ENCODE measurements at places on chromosomes 16 and 17. TPM values are rescaled to one million over a fixed set of nuclear protein-coding genes. Genes with fewer than 3 reads are reported as not detected.

The C16orf78 gene
- total RNA-seq: not detected

The CLEC19A gene
- total RNA-seq: not detected

The SCARF1 gene
- total RNA-seq: 5.2 TPM

The CDH8 gene
- total RNA-seq: 0.58 TPM

- no peaks in the 10 kb centered on the region for H3K27me3 ChIP-seq
- no peak overlapping the region for H3K4me3 ChIP-seq
- no peak overlapping the region for H3K27ac ChIP-seq
- H3K36me3 ChIP-seq: no peaks in the 10 kb centered on the region
- no peaks in the 10 kb centered on the region for H3K4me1 ChIP-seq
- no peak for DNase-seq
Observed at GRCh38 chr16:51797669-51798259, 646.7 kb upstream of the SALL1 start.

- H3K4me3 ChIP-seq: no peak overlapping the region
- H3K27ac ChIP-seq: no peak overlapping the region
- no peaks in the 10 kb centered on the region for H3K27me3 ChIP-seq
- DNase-seq: no peak
- H3K4me1 ChIP-seq: no peaks in the 10 kb centered on the region
- H3K36me3 ChIP-seq: no peaks in the 10 kb centered on the region
Observed at GRCh38 chr17:58452738-58453137, 35.4 kb upstream of the RNF43 start.

DNA sequence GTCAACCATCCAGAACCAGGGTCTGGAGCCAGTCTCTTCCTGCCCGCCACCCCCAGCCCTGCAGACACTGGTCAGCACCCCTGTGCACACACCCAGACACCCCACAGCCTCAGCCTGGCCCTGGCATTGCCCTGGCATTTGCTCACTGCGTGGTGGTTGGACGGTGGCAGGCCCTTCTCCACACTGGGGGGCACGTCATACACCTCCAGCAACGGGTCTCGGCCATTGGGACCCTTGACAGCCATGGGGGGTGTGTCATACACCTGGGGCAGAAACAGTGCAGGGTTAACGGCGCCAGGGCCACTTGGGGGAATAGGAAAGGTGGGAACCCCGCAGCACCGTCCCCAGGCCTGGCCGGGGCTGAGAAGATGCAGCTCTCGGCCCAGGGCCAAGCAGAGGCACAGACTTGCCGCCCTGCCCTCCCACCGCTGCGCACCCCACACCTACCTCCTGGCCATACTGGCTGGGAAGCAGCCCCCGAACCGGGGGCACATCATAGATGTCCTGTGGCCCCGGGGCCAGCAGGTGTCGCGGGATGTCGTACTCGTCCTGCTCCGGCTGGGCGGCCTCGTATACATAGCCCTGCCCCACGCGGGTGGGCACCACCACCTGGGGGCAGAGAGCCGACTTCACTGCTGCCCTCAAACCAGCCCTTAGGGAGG lies 14.6 kb downstream of the BCAR1 start:
- peak; percentile 17 for DNase-seq
- no peak overlapping the region for H3K4me3 ChIP-seq
- peak overlapping the region; percentile 83 for H3K27ac ChIP-seq
- H3K27me3 ChIP-seq: no peaks in the 10 kb centered on the region
- H3K36me3 ChIP-seq: peaks cover 3% of the 10 kb centered on the region

GRCh38 chr17:70519300-70519699 lies 350.0 kb downstream of the KCNJ2 start:
- DNase-seq: no peak
- H3K27me3 ChIP-seq: no peaks in the 10 kb centered on the region
- H3K27ac ChIP-seq: no peak overlapping the region

- peak within 1 kb of the TSS; percentile 99 for H3K4me3 ChIP-seq
- DNase-seq: peak; percentile 86
- peaks cover 3% of the 10 kb centered on the region for H3K36me3 ChIP-seq
- H3K4me1 ChIP-seq: peaks cover 18% of the 10 kb centered on the region
- H3K27ac ChIP-seq: peak within 1 kb of the TSS; percentile 87
Observed at GRCh38 chr17:82212331-82213250, at the start of gene CCDC57. Gene CCDC57 (minus strand): TSS chr17:82212842. CDS start chr17:82201944, 10,898 bp downstream.

- DNase-seq: no peak
- H3K27me3 ChIP-seq: no peaks in the 10 kb centered on the region
- peaks cover 66% of the 10 kb centered on the region for H3K36me3 ChIP-seq
- H3K4me1 ChIP-seq: no peaks in the 10 kb centered on the region
- H3K27ac ChIP-seq: no peak overlapping the region
- no peak overlapping the region for H3K4me3 ChIP-seq
Observed at GRCh38 chr17:622356-622755, 92.3 kb downstream of the VPS53 start.
